ENCODE measurements at places on chromosomes 4 and X.

- DNase-seq = no peak
These were observed 38.9 kb upstream of the RBPJ start for GRCh38 chr4:26281881-26282280.

- no peak for DNase-seq
These were observed 2185.9 kb upstream of the TENM3 start for GRCh38 chr4:180057299-180057721.

DNA sequence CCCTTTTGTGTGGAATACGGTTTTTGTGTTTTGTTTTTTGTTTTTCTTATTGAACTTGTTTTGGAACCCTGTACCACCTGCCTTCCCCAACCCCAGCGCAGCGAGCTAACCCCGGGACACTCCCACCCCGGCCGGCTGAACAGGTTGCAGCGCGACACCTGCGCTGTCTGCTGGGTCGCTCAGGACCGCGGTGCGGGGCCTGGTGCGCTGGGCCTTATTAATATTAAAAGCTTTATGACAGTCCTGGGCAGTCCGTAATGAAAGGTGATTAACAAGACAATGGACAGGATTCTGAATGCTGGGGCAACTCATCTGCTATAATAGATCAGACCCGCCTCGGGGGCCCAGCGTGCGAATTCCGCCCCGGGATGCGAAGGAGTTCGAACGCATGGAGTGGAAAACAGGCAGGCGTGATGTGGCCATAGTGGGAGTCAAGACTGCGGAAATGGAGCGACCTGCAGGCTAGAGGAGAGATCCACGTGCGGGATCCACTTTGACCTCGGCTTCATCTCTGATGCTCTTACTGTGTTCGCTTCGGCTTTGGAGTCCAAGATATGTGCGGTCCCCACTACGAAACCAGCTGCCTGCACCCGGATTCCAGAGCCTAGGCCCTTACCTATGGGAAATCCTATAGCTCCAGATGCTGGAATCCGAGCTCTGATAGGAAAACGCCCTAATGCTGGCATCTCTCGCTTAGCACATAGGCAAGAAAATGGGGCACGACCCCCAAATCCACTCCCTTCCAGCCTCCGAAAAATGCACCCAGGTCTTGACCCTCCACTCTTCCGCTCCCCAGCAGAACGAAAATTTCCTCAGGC, 69.0 kb upstream of the TMEM33 start:
- no peak for DNase-seq

DNA sequence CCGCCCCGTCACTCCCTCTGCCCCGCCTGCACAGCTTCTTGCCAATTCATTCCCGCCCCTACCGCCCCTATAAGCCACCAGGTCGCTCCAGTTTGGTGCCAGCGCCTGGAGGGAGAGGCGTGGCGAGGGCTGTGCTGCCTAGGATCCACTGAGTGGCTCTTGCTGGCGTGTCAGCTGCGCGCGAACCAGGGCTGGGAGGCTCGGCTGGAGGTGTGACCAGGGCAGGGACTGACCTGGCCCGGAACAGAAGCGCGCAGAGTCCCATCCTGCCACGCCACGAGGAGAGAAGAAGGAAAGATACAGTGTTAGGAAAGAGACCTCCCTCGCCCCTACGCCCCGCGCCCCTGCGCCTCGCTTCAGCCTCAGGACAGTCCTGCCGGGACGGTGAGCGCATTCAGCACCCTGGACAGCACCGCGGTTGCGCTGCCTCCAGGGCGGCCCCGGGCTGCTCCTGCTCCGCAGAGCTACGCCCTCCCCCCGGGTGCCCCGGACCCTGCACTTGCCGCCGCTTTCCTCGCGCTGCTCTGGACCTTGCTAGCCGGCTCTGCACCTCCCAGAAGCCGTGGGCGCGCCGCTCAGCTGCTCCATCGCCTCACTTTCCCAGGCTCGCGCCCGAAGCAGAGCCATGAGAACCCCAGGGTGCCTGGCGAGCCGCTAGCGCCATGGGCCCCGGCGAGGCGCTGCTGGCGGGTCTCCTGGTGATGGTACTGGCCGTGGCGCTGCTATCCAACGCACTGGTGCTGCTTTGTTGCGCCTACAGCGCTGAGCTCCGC, at the start of gene GPR78:
GPR78 (plus strand) TSS at position 72 of the 773 bp plus-strand sequence; CDS start at position 663, 591 bp downstream.
- peak; percentile 82 for DNase-seq

DNA sequence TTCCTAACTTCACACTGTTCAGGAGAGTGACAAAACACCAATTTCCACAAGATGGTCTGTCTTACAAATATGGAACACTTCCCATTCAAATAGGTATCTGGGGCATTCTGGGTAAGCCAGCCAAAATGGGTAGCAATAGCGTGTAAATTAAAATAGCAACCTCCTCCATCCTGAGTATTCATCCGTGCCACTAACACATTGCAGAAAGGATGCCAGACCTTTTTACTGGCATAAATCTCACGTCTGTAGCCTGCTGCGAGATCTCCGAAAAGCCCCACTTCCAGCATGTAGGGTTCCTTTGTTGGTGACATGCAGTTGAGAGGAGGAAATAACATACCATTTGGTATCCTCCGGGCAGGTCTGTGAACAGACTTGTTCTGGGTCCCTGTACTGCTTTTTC, 52.7 kb upstream of the RAI2 start:
- no peak for DNase-seq

DNA sequence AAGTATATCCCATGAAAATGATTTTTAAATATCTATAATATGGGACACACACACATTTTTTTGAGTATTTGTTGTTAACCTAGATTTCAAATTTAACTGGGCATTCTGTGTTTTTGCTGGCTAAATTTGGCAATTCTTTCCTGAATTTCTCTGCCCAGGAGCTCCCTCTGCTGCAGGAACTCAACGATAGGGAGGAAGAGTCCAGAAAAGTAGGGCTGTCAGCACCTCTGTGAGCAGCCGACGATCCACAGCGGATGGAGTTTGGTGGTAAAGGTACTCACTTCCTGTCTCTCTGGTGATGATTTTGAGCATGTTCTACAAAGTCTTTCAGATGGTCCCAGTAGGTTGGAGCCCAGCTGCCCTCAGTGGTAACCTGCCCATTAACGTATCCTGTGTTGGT, 23.1 kb upstream of the TMEM184C start:
- no peak for DNase-seq

DNA sequence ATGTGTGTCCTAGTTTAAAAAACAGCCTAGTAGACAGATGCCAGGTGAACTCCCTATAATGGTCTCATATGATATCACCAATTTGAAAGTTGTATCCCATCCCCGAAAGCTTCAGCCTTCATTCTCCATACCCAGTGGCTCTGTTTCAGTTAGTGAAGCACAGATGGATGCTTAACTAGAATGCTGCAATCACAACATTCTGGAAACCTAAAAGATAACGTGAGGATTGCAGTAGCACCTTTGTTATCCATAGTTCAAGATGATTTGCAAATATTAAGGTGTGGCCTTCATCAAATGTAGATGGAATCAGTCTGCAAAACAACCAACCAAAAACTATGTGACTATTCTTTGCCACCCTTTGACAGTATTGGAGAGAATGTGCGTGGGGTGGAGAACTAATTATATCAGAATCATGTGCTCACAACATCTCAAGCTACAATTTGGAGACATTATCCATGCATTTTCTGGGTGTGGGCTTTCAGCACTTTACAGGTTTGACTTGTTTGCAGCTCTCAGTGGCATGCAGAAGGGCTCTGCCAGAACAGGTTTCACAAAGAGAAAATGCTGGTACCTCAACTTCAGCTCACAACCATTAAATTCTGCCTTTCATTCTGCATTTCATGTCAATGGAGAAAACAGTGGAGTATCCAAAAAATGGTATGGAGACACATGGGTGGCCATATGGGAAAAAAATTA, 18.3 kb upstream of the PPID start:
- DNase-seq = no peak

DNA sequence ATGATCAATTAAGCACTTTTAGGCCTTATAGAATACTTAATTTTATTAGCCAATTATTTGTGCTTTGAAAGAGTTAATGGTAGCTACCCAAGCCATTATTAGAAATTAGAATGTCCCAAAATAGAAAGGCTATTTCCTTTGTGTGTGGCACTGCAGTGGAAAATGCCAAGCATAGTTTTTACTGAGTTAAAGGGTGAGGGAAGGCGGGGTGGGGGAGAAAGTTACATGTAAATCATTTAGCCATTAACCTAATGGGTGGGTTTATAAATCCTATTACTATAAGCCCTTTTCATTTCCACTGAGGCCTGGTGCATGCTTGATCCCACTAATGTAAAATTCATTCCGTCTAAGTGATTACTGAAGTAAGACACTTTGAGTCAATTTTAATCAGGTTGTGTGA, 105.8 kb downstream of the POLA1 start:
- DNase-seq = no peak

GRCh38 chrX:24988314-24988713, 27.5 kb downstream of the ARX start:
- no peak for DNase-seq

DNA sequence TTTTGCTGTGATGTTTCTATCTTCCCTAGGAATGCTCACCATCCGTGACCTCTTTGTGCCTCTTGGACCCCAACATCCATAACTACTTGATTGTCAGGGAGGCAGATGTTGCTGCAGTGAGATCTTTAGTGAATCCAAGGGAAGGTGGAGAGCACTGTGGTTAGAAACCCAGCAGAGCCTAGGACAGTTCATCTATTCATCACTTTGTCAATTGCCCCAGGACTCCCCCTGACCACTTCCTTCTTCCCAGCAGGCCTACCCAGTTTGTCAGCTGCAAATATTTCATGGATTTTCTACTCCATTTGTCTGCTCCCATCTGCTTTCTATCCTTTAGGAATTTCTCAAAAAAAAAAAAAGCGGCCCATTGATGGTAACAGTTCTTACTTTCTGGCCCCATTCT, 942.8 kb downstream of the PCDH7 start:
- DNase-seq = no peak

GRCh38 chr4:138114434-138114833, 127.7 kb downstream of the SLC7A11 start:
- DNase-seq = peak; percentile 36

DNA sequence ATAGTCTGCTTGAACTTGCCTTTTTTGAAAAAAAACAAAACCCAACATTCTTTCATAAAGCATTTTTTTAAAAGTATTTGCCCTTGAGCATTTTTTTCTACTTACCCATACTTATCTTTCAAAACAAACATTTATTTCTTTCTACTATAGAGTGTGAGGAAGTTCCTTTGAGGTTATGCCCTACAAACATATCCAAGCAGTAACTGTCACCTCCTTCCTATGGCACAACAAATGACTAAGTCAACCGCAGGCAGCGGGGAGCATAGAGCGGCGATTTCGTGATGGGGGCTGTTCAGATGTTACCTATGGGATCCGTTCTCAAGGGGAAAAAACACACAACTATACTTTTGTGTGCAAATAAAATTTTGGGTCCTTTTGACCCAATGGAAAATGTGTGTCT, 19.4 kb downstream of the SPRY1 start:
- no peak for DNase-seq

DNA sequence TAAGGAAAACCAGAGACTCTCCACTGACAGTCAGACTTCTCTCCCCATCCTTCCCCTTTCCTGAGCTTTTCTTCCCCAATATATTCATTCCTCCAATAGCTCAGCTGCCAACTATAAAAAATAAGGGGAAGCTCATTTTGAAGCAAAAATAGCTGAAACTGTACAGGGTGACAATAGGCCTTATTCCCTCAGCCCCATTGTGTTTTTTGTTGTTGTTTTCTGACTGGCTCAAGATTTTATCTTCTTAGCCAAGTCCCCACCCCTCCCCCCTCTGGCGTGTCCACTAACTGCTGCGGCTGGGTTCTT, 26.2 kb downstream of the PRPS1 start:
- no peak for DNase-seq

DNA sequence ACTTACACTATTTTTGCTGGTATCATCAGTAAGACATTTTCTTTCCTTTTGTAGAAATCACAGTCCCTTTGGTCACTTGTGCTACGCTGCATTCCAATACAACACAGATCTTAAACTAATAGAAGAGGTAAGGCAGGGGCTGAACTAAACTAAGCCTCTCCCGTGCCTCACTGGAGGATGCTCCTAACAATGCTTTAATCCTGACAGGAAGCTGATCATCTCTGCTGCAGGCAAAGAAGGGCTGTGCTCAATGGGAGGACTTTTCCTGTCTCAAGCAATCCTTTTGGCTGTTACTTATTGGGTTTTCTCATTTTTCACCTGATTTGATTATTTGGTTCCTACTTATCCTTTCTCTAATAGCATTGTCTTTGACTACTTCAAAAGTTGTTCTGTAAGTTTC, 583.1 kb downstream of the INPP4B start:
- DNase-seq = no peak

GRCh38 chr4:174524242-174524641, 2.0 kb upstream of the HPGD start:
- no peak for DNase-seq

DNA sequence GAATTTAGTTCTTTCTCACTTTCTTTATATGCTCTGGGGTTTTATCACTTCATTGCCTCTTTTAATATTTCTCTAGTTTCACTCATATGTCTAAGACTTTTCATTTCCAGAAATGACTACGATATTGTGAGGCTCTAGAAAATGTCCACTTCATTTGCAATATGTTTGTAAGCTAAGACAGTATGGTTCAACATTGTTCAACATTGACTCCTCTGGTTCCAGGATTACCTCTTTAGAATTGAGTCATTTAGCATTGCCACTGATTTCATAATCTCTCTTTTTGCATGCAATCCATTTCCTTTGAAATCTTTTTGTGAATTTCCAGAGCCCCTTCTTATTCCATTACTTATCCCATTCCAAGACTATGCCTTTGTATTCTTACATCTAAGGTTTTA, 32.3 kb downstream of the BBS12 start:
- DNase-seq = peak; percentile 13

DNA sequence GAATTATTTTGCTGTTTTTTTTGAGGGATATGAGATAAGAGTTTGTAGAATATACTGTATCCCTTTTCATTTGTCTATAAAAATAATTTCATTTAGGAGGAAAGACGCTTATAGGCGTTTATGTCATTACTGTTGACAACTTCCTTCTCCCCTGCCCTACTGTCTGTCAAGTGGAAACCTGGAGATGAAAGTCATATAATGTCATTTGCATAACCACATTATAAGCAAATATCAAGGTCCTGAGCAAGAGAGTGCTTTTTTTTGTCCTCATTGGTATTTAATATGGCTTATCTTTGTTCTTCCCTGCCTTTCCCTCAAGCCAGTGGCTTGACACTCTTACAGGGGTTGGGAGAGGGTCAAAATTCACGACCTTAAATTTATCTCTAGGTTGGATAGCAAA, 55.8 kb downstream of the LRP2BP start:
- DNase-seq = no peak

- peak; percentile 16 for DNase-seq
These were observed 12.0 kb upstream of the UFSP2 start for GRCh38 chr4:185437809-185438208.

DNA sequence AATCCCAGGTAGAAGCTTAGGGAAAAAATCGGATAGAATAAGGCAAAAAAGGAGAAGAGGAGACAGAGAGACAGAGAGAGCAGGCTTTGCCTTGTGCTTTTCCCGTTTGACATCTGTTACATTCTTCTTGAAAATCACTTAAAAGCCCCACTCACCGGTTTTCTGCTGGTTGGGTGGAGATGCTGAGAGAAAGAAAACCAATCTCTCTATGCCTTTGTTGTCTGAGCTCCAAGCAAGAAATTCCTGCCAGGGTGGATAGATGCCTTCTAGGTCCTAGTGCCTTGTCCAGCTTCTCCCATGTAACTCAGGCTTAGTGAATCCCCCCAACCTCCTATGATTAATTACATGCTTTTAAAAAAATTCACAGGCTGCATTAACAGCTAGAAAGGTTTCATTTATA, at the start of gene DCX:
DCX (minus strand) TSS at position 210 of the 400 bp plus-strand sequence. CDS start 1,794 bp downstream, outside the sequence.
- DNase-seq = no peak

Measured in GM13977 (cell line).